PC-9 (cell line): ENCODE measurements at places on chromosomes 4 and X. TPM values are rescaled to one million over a fixed set of nuclear protein-coding genes. Genes with fewer than 3 reads are reported as not detected.

GRCh38 chr4:187883836-187884475 is 111.6 kb upstream of the ZFP42 start:
- no peak for DNase-seq

Gene THOC2
- total RNA-seq, result 109 and 158 TPM in 2 replicates

DNA sequence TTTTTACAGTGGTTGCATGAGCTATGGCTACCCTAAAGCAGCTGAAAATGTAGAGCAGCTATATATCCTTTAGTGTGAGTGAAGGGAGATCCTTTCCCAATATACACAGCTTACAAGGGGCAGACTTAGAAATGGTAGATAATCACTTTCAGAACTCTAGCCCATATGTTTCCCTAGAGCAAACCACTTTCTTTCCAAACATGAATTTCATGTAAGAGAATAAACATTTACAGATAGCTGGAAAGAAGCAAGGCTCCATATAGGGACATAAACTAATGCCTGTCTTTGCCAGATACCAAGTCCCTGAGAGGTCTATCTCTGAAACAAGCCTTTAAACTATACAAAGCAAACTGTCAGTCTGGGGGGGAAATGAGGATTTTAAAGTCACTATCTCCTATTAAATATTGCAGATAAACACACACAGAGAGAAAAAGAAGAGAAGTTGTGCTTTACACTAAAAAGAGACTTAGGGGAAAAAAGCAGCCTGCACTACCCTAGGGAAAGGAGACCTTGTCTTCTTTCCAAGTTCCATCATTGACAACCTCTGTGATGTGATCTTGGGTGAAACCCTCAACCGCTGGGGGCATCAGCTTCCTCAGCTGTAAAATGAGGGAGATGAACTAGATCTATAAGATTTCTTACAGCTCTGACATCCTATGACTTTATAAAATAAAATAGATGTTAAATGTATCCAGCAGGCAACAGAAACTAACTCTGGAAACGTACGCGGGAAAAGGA is 73.6 kb downstream of the TMEM156 start:
- no peak for DNase-seq

Gene VCX
- 0.57 and 1.5 TPM in 2 replicates for total RNA-seq

DNA sequence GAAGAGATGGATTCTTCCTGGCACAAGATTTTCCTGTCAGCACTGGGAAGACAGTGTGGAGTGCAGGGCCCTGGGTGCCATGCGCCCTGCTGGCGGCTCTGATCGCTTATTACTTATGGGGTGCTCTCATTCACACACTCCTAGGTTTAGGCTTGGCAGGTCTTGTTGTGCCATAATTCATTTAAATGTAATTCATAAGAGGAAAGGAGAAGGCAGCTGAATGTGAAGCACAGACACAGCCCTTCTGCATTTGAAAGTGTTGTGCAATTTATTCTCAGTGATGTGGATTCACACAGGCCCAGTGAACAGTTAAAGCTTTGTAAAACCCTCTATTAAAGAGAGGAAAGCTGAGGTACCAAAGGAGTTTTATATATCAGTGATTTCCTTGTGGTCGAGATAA is 249.7 kb downstream of the C4orf33 start:
- no peak for DNase-seq
